ENCODE measurements at places on chromosomes 3 and 15.

DNA sequence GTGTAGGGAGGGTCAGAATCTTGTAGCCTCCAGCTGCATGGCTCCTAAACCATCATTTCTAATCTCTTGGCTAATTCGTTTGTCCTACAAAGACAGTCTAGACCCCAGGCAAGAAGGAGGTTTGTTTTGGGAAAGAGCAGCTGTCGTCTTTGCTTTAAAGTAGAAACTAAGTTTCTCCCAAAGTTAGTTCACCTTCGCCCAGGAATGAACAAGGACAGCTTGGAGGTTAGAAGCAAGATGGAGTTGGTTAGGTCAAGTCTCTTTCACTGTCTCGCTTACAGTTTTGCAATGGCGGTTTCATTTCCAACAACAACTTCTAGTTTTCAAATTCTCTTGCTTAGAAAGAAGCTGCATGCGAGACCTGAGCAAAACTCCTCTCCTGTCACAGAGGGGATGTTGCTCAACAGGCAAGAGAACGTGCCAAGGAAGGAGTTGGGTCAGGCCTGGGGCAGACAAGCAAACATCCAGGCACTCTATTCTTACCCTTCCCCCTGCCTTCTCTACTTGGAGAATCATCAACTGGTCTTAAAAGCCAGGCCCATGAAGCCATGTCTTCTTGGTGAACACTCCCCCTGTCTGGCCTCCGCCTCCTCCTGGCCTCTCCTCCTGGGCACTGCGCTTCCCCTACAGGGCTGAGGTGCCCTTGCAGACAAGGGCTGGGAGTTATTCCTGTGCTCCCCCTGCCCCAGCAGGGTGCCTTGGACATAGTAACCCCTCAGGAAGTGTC lies 57.6 kb downstream of the TMEM44 start:
- H3K4me3 ChIP-seq = no peak overlapping the region
- no peaks in the 10 kb centered on the region for H3K36me3 ChIP-seq
- DNase-seq = no peak

DNA sequence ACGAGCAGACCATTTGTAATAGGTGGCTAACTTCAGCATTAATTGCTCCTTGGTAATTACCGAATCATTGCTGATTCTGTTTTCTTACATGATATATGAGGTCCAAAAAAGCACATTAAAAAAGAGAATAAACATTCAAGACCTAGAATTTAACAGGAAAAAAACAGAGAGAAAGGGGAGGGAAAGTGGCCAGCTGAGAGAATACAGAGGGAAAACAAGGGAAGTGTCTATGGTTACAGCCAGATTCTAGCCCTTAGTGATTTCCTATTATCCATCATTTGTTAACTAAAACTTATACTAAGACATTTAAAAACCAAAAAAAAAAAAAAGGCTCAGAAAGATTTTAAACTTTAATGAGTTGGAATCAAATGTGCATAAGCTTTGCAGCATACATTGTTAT lies 168.7 kb downstream of the LRTM1 start:
- no peak for DNase-seq
- no peak overlapping the region for H3K4me3 ChIP-seq
- no peaks in the 10 kb centered on the region for H3K4me1 ChIP-seq

- no peak for DNase-seq
- peaks cover 6% of the 10 kb centered on the region for H3K4me1 ChIP-seq
- H3K27me3 ChIP-seq = no peaks in the 10 kb centered on the region
- no peak overlapping the region for H3K27ac ChIP-seq
- no peak overlapping the region for H3K4me3 ChIP-seq
Measured at GRCh38 chr3:17431484-17432045, 310.9 kb downstream of the TBC1D5 start.

DNA sequence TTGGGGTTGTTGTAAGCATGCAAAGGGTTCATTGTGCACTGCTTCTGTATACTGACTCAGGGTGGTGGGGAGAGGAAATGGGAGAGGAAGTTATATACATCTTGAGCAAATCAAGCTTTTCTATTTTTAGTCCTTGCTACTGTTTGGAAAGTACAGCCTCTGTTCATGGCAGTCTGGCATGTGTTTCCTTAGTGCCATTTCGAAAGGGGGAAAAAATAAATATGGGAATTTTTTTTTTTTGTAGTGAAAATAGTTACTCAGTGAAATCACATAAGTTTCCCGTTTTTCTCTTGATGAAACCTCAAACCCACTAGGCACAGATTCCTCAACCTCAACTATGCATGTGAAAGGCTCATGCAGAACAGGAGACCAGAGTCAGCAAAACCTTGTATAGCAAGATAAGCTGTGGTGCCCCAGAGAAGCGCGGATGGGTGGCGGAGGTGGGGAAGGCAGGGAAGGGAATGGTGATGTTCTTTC lies 353.3 kb downstream of the LPP start:
- H3K4me1 ChIP-seq = peaks cover 47% of the 10 kb centered on the region
- H3K27me3 ChIP-seq = no peaks in the 10 kb centered on the region
- DNase-seq = no peak
- H3K4me3 ChIP-seq = no peak overlapping the region
- no peak overlapping the region for H3K27ac ChIP-seq
- H3K36me3 ChIP-seq = peaks cover 4% of the 10 kb centered on the region

Data from left ventricle myocardium inferior (tissue), 1 donor.